ENCODE measurements at places on chromosomes 11 and 22.

DNA sequence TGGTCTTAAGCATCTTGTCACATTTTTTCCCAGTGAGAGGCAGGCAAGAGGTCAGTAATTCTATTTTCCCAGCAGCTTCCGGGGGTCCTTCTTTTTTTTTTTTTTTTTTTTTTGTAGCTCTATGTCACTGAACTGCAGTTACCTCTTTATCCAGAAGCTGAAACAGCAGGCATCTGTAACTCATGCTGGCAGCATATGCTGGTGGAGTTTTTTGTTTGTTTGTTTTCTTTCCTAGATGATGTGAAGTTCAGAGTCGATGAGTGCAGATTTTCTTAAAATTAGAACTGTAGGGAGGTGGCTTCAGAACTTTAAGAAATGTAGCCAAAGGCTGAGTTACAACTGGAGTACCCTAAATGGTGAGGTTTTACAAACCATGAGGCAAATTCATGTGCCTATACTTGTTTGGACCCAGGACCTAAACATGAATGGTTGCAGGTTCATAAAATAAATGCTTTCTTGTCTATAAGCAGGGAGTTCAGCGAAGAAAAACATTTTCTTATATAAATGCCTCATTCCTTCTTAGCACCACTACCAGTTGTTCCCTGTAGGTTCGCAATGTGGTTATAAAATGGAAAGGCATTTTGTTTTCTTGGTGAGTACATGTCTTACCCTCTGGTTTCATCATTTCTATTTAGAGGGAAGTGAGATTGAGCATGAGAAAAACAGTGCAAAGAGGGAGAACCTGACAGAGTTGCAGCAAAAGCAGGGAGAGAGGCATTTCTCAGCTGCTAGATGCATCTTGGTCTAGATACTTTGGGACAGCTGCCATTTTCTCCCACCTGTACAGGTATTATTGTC is 84.0 kb downstream of the TRIM44 start:
- DNase-seq, result no peak

GRCh38 chr11:41201156-41201555 is 258.3 kb downstream of the LRRC4C start:
- DNase-seq, result no peak

- no peak for DNase-seq
Measured at GRCh38 chr11:31995032-31995431, 95.8 kb upstream of the RCN1 start.

DNA sequence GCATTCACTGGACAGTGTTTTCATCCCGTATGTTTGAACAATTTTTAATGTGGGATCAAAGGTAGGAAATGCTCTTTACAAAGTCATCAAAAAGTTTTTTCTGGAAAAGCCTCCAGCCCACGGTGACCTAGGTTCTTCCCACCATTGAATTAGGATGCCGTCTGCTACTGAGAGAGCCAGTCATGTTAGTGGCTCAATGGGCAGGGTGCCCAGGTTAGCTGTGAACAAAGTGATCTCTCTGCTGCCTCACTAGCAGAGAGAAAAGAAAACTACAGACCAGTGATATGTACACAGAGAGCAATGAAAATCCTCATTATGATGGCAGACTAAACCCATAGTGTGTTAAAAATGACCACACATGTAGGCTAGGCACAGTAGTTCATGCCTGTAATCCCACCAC is 32.4 kb downstream of the KCNQ1 start:
- no peak for DNase-seq

- no peak for DNase-seq
Measured at GRCh38 chr22:45001653-45002052, 8.2 kb downstream of the PHF21B start.

- DNase-seq, result no peak
Measured at GRCh38 chr11:1920909-1921573, 1.5 kb downstream of the TNNT3 start.

- DNase-seq, result no peak
Measured at GRCh38 chr11:23556163-23556750, 696.0 kb upstream of the CCDC179 start.

DNA sequence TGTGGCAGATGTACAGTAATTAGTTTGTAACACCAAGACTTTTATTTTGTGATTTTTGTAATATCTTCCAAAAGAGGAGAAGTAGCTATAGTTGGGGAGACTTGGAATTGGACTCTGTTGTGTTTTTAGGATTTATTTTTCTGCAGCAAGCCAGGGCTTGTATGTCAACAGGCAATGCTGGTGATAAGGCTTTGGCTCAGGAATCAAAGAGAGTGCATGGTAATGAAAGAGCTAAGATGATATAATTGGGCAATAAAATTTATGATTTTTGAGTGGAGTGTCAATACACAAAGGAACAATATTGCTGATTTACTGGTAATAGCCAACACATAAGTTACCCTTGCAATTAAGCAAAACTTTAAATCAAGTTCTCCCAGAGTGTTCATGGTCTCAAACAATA is 452.9 kb downstream of the TMEM135 start:
- no peak for DNase-seq

DNA sequence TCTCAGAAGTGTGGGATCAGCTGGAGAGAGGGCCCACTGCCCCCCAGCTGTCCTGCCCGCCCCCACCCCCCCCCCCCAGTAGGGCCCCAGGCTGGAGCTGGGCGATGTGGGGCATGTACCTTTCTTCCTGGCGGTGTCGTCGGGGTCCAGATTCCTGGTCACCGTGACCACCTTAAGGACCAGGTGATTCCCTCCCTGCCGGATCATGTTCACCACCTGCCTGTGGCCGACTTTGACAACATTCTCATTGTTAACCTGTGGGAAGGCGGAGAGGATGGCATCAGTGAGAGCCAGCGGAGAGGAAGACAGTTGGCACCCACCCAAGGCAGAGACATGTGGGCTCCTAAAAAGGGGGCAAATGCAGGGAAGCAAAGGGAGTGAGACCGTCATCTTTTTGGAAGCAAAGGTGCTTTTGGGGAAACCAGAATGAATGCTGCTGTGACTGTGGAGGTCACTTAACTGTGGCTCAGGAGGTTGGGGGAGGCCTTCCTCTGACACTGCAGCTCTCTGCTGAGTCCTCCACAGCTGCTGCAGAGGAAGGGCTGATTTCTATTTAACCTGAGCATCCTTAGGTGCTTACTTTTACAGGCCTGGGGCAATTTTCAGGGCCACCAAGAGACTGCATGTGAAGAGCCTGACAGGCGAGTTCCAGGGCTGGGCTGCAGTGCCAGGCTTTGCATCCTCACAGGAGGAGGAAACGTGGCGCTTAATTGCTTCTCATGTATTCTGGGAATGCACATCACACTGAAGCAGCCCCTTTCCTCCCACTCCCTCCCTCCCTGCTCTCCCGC is 104.5 kb downstream of the CTTN start:
- DNase-seq, result peak; percentile 36

DNA sequence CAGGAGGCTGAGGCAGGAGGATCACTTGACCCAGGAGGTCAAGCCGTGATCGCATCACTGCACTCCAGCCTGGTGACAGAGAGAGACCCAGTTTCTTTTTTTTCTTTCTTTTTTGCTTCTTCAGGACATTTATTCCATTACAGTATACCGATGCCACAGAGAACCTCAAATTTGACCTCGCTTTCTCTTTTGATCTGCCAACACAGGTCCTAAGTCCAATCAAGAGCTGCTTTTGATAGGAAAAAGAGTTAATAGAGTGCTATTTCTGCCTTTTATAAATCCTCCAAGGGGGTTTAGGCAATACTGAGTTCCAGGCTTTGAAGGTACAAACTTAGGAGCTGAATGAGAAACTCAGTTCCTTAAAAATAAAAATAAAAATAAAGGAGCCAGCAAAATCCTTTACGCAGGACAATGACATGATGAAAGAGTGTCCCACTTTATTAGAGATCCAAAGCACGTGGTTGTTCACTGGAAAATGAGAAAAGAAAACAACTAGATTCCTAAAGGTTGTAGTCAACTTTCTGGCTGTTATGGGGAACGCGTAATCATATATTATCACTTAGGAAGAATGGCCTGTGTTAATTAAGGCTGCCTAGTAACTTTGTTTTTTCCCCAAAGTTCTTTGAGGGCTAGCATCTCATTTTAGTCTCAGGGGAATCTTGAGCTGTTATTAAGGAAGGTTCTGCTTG is 27.2 kb downstream of the FADD start:
- DNase-seq, result no peak

DNA sequence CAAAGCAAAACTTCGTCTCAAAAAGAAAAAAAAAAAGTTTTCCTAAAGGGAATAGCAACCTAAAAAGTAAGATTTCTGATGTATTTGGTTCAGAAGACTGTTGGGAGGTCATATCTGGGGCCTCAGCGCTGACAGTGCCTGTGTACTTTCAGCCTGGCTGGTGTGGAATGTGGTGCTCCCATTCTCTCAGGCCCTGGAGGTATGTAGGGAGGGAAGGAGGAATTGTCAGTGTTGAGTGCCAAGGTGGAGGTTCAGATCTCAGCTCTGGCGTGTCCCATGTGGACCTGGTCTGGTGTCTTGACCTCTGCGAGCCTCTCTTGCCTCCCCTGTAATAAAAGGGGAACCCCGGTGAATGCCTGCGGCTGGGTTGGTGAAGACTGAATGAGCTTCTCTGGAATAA is 22.4 kb downstream of the PRR5 start:
- DNase-seq, result no peak

GRCh38 chr11:57639321-57640067 is 10.2 kb downstream of the YPEL4 start:
- no peak for DNase-seq

DNA sequence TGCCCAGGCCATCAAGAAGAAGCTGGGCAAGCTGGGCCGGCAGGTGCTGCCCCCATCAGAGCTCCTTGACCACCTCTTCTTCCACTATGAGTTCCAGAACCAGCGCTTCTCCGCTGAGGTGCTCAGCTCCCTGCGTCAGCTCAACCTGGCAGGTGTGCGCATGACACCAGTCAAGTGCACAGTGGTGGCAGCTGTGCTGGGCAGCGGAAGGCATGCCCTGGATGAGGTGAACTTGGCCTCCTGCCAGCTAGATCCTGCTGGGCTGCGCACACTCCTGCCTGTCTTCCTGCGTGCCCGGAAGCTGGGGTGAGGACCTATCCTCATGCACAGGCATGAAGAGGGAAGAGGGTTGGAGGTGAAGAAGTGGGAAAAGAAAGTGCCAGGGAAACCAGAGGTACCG is 5.3 kb upstream of the NHERF4 start:
- no peak for DNase-seq

DNA sequence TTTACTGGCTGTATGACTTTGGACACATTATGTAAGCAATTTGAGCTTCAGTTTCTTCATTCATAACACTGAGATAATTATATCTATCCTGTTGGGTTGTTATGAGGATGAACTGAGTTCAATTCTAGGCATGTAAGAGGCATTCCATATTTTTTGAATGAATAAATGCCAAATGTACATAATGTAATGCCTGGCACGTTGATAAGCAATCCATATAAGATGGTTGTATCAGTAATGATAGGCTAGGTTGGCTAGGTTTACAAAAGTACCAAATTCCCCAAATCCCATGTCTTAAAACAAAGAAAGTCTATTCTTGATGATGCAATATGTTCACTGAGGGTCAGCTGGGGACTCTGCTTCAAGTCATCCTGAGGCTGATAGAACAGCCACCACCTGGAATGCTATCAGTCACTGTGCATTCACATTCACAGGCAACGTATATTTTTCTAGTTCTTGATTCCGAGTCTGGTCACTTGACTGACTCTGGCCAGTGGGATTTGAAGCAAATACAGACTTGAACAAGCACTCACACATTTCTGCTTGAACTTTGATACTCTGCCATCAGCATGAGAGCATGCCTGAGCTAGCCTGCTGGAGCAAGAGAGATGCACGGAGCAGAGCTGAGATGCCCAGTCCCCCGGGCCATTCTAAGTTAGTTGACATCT is 104.0 kb upstream of the TIMP3 start:
- DNase-seq, result no peak

DNA sequence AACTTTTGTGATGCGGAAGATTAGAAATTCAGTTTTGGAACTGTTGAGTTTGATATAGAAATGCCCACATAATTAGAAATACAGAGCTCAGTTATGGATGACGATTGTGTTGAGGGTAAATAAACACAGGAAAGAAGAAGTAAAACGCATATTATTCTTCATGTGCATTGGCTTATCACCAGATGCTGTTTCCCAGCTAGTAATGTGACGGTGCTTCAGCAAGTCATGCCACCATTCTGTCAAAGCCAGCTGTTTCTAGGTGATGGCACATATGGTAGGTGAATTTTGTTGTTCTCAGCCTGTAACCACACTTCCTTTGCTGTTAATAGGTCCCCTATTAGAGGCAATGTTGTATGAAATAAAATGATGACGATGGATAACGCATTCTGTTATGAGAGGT is 68.9 kb downstream of the C11orf65 start:
- DNase-seq, result no peak

DNA sequence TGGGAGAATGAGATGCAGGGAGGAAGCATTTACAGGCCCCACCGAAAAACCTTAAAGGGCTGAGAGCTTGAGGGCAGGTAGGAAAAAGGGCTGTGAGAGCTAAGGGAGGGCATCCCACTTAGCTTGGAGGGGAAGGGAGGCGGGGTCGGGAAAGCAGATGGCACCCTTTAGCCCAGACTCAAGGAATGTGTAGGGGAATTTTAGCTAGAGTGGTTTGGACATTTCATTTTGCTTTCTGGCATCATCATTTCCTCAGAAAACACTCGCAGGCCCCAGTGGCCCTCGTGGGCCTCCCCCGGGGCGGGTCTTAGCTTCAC is 846 bp upstream of the STIM1 start:
- DNase-seq, result no peak

DNA sequence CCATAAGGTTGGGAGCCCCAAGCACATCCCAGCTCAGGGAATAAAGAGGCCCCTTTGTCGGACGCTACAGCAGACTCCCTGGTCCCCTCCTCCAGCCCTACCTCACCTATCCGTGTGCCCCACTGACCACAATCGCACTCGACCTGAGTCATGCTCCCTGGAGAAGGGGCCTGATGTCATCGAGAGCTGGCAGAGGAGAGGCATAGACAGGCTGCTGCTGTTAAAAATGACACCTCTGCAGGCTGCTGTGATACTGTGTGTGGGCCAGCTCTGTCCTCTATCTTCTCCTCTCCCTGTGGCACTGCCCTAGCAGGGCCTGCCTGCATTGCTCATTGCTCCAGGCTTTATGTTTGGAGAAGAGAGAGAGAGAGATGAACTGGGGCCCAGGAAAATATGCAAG is 123.4 kb upstream of the SYT13 start:
- no peak for DNase-seq

DNA sequence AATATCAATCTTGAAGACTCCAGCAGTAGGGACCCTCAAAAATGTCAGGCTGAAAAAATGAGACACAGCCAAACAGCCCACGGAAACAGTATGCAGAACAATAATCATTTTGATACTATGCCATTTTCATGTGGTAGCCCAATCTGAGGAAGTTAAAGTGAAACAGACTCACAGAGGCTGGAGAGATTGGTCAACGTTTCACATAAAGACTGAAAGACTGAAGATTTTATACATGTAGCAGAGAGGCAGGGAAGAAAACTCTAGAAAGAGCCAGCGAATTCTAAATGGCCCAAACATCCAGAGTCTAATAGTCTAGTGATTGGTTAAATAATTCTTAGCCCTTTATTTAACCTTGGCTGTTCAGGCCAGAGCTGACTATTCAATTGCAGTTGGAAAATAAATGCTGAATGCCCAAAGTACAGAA is 49.4 kb downstream of the MAML2 start:
- DNase-seq, result no peak

GRCh38 chr11:76700177-76701100 is 29.9 kb upstream of the LRRC32 start:
- DNase-seq, result no peak

- DNase-seq, result no peak
Measured at GRCh38 chr22:35601743-35602615, 15.2 kb downstream of the MB start.

All from NCI-H526 treated with DMSO at 0.1 percent for 48 hours (cell line).